Stimulated activated CD4-positive, alpha-beta T cell treated with anti-CD3 and anti-CD28 coated beads, Interleukin-1b, Interleukin-23, amount 100 ng/mL, for 4 hours (primary cell): ENCODE measurements at places on chromosomes 7 and 10.

- DNase-seq: no peak
Measured at GRCh38 chr10:10259013-10259412, 758.7 kb upstream of the CELF2 start.

GRCh38 chr7:47803025-47803424, 145.2 kb downstream of the PKD1L1 start:
- no peak for DNase-seq

DNA sequence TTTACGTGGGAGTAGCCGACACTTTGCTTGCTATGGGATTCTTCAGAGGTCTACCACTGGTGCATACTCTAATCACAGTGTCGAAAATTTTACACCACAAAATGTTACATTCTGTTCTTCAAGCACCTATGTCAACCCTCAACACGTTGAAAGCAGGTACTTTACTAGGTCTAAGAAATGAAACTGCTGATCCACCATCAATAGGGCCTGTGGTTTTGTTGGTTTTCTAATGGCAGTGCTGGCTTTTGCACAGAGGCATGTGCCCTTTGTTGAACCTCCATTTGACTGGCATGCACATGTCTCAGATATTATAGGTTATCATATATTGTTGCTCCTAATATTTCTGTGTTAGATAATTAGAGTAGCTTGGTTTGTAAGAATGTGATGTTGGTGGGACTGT, 123.8 kb downstream of the CFTR start:
- DNase-seq: no peak

DNA sequence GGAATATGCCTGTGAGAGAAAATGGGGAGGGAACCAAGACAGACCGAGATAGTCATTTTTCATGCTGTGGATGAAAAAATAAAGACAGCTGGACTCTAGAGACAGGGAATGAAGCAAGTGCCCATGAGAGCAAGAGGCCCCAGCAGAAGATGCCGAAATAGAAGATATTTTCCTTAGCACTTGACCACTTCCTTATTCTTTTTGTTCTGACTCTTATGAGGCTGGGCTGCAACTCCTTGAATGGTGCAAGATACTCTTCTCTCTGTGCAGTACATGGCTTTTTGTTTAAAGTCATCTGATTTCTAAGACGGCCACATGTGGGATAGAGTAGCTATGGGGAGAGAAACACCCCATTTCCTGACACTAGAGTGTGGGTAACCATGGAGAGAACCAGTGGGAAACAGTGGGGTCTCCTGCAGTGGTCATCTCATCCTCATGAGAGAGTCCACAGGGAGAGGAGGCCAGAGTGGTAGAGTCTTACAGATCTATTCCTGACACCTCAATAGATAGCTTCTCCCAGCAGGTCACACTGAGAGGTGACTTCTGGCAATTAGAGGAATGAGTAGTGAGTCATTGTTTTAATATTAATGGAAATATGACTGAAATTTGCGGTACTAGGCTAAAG, 18.0 kb upstream of the VCL start:
- no peak for DNase-seq

- no peak for DNase-seq
Measured at GRCh38 chr10:78454123-78454645, 420.5 kb downstream of the RPS24 start.

DNA sequence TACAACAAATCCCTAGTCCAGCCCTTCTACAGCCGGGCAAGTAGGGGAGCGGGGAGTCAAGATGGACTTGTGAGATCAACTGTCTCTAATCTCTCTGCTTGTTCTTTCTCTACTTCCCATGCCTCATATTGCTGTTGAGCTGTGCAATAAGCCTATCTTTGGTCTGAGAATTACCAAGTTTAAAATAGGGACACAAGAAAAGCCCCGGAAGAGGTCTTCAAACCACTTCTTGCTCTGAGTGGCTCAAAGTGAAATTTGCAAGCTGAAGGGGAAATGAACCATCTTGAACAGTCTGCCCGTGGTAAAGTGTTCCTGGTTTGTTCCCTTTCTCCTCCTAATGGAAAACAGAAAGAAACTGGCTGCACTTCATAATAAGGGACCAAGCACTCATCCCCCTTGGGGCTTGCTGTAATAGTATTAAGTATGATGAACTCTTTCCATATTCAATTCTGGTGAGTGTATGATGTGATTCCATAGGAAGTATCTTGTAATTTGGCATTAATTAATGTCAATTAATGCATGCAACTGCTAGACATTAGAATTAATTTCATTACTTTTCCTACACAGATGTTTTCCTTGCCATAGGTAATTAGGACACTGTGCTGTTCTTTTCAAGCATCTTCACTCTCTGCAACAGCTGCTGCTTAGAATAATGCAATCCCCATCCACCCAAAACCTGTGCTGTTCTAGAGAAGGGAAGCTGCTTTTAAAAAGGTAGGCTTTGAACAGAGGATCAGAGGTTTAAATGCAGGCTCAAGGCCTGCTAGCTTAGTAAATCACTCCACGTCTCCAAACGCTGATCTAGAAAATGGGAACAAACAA, 449.6 kb downstream of the SORCS1 start:
- no peak for DNase-seq

DNA sequence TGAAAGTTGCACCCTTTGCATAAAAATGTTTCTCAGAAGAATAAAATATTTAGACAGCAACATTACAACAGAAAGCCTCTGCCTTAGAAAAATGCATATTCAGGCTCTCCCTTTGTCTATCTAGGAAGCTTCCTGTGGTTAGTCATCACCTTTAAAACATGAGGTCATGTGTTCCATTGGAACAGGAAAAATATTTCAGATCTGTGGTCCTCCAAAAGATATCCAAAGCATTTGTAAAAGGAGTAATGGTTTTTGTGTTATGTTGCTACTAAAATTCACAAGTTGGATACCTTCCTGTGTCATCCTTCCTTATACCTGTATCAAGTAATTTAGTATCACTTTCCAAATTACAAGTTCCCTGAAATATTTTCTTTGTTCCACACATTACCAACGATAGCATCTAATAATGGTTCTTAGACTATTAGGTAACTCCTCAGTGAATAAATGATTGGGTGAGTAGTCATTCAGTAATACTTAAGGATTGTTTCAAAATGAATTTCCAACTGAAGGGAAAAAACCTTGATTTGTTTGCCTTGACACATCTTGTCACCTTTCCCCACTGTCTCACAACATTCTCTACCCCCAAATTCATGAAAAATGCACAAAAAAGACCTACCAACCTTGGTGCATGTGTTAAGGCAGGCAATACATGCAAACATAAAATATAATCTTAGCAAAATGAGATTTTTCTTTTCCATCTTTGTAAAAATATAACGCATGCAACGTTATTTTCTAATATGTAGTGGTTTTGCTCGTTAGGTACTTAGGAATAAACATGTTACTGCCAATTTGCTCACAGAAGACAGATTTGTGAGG, 19.7 kb upstream of the RHOBTB1 start:
- no peak for DNase-seq

- no peak for DNase-seq
Measured at GRCh38 chr10:86596266-86596665, 58.1 kb upstream of the OPN4 start.

GRCh38 chr10:97736403-97736901, 476 bp upstream of the ZFYVE27 start:
- DNase-seq: no peak

- peak; percentile 76 for DNase-seq
Measured at GRCh38 chr10:30687698-30688213, 58.2 kb upstream of the LYZL2 start.

DNA sequence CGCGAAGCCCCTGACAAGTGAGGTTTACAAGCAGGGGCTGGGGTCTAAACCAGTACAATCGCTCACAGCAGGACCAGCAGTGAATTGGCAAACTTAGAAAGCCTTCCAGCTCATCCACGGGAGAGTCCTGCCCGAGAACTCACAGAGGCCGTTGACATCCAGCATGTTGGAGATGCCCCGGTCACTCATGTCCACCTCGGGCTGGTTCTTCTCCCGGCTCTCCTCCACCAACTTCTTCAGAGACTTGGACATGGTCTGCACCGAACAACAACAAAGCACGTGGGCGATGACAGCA, 447 bp downstream of the RSU1 start:
- DNase-seq: no peak

GRCh38 chr7:132443761-132444520, 132.3 kb downstream of the PLXNA4 start:
- DNase-seq: no peak

DNA sequence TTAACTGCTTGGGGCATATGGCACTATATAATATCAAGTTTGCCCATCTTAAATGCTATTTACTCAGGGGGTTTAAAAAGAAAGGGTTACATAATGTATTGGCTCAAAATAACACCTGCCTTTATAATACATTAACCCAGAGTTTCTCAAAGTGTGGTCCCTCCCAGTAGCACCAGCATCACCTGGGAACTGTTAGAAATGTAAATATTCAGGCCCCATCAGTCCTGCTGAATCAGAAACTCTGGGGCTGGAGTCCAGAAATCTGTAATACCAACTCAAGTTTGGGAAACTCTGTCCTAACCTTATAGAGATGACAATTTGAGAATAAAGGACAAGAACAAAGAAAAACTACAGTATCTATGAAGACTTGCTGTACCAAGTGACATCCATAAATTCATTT, 270.7 kb downstream of the PARD3 start:
- no peak for DNase-seq
